Esophagus squamous epithelium (tissue), 5 donors: ENCODE measurements at places on chromosomes 1 and 21.

DNA sequence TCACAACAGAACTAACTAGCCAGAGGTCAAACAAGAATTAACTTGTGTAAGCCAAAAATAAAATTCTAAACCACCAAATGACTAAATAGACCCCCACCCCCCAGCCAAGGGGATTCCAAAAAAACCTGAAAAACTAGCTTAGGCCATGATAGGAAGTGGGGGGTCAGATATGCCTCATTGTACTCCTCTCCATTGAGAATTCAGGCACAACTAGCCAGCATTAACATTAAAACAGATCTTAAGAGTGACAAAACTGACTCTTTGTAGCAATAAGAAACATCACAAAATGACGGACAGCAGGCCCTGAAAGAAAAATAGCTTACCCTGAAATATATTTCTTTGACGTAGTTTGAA, 103.0 kb upstream of the ETV3 start:
- no peak for DNase-seq

DNA sequence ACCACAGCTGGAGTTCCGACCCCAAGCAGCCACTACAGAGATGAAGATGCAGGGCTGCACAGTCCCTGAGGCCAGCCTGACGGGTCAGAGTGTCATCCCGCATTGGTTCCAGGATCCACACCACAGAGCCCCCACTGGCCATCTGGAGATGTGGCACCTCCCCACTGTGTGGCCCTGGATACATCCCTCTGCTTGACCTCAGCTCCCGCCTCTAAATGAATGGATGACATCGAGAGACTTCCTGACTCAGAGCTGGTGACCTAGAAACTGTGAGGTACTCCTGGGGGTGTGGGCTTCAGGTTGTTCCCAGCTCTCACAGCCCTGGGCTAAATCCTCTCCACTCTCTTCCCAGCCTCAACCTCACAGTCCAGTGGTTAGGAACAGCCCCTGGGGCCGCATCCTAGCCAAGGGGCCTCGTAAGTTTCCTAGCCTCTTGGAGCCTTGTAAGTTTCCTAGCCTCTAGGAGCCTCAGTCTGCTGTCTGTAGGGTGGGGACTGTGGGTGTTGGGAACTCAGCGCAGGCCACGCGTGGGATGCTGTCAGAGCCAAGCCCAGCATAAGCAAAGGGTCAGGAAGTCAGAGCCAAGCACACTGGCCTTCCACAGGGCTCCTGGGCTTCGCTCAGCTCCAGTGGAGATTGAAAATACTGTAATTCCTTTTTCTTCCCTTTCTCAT, 87.5 kb upstream of the RUNX3 start:
- DNase-seq, result no peak

GRCh38 chr21:44267655-44268142, 6.0 kb upstream of the DNMT3L start:
- no peak for DNase-seq

DNA sequence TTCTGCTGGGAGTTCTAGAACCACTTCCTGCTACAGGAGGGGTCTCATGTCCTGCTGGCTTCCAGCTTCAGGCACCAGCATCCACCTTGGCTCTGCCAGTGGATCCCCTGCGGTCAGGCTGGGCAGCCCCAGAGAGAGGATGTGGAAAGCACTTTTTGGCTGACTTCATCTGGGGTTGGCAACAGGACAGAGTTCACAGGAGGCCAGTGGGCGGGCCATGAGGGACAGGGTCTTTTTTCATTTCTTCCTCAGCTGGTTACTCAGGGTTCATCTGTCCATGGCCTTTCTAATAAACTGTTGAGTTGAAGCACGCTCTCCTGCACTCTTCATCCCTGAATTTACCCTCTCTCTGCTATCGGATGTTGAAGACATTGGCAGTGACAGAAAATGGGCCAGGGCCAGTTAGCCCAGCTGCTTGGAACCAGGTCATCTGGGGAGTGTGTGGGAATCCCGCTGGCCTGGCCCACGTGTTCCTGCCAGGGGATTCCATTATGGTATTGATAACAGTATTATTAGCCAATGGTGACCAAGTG, 45.2 kb downstream of the RPS6KA1 start:
- no peak for DNase-seq

GRCh38 chr1:18557621-18558465, 72.8 kb upstream of the PAX7 start:
- DNase-seq, result no peak

- no peak for DNase-seq
Observed at GRCh38 chr1:37009521-37009920, 24.8 kb downstream of the GRIK3 start.

GRCh38 chr1:173562813-173563212, 40.1 kb downstream of the SLC9C2 start:
- DNase-seq, result no peak

DNA sequence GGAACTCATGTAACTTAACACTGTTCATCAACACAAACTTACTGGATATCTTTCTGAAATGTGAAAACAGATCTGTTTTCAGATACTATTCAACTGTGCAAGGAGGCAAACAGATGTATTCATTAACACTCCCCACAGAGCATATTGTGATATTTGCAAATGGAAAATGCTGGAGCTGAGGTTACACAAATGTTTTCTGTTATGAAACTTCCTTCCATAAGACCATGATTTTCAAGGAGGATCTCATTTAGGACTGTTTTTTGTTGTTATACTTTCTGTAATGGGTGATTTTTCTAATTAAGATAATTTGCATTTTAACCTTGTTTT, 56.1 kb downstream of the GABPA start:
- DNase-seq, result no peak

DNA sequence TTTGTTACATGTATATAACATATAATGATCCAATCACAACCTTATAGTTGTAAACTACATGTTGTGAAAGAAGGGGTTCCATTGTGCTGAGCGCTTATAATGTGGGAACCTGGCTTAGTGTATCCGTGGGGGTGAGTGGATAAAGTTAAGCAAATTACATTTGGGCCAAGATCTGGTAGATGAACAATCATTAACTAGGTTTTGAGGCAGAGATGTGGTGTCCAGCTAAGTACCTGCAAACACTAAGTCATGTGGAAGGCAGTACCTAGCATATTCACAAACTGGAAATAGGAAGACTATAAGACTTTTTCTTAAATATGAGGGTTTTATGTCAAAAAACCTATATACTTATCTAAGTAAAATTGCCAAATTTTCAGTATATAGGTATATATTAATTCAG, 167.2 kb upstream of the PDE4B start:
- DNase-seq, result no peak

GRCh38 chr1:193593147-193593885, 406.9 kb upstream of the B3GALT2 start:
- DNase-seq, result no peak

GRCh38 chr1:71640998-71641397, 560.2 kb upstream of the ZRANB2 start:
- no peak for DNase-seq

DNA sequence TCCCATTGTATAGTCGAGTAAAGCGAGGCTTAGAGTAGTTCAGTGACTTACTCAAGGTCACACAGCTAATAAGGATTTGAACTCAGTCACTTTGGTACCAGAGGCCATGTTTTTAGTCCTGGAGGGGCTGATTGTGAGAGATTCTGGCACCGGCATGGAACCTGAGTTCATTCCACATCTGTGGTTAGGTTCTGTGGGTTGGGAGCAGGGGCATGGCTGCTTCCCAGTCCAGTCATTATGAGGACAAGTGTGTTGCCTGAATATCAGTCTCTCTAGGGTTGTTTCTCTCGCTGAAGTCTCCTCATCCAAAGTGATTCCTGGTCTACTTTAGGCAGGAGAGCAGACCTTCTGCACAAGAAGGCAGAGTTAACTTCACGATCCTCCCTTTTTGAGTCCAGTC, 90.6 kb downstream of the C1orf94 start:
- DNase-seq, result no peak

DNA sequence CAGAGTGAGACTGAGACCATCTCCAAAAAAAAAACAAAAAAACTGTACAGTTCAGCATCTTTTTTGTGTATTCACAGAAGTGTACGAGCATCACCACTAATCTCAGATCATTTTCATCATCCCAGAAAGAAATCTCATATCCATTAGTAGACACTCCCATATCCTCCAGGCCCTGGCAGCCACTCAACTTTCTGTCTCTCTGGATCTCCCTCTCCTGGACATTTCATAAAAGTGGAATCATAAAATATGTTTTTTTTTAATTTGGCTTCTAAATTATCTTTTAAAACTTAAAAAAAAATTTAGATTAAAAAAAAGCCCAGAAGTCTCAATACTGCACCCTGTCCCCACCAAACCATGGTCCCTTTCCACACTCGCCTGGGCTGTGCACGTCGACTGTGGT, 22.1 kb downstream of the RIPPLY3 start:
- DNase-seq, result no peak

- DNase-seq, result no peak
Observed at GRCh38 chr1:175071276-175071943, 3.8 kb downstream of the TNN start.
